ENCODE measurements at places on chromosomes 16 and 17.

GRCh38 chr16:57804111-57804837, 2.0 kb upstream of the KIFC3 start:
- no peak for DNase-seq

DNA sequence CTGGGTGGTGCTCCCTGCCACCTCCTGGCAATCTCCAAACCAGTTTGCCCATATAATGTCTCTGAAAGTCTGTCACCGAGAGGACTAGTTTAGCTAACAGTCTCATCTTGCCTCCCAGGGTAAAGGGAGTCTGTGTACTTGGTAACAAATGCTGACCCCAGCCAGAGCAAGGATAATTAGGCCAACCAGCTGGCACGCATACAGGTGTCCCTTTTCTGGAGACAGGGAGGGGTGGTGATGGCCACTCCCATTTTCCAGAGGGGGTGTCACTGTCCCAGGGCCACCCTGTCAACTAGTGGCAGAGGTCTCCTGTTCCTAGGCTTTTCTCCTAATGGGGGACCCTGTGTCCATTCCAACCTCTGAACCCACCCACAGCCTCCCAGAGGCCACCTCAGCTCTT, 8.1 kb downstream of the FAM83G start:
- no peak for DNase-seq

GRCh38 chr16:4695473-4696171, 2.3 kb downstream of the NUDT16L1 start:
- no peak for DNase-seq

GRCh38 chr16:1559446-1559975, 26.0 kb downstream of the TMEM204 start:
- DNase-seq = no peak

DNA sequence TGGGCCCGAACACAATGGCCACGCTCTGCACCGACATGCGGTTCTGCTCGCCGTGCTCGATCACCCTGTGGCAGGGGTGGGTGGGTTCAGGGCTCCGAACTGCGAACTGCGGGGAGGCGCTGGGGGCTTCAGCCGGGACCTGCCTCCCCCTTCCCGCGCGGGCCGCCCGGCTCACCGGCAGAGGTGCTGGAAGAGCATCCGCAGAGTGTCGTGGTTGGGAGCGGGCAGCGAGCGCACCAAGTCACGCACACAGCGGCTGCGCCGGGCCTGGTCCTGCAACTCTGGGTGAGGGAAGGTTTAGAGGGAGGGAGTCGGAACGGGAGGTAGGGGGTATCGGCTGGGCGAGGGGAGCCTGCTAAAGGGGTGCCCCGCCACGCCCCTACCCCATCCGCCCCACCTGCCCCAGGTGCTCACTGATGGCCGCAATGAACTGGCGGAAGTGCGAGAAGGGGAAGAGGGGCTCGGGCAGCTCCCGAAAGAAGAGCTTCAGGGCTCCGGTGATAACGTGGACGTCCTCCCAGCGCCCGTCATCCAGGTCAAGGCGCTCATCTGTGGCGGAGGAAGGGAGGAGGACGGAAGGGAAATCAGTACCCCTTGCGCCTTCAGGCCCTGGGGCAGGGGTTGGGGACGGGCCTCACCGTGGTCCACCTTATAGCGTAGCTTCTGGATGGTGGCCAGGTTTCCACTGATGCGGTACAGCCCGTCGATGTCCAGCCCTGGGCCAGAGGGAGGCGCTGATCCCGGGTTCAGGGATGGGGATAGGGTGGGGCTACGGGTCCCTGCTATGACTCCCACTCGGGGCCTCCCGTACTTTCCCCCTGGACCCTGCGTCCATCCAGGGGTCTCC, 36.9 kb downstream of the ARHGAP27 start:
- no peak for DNase-seq

DNA sequence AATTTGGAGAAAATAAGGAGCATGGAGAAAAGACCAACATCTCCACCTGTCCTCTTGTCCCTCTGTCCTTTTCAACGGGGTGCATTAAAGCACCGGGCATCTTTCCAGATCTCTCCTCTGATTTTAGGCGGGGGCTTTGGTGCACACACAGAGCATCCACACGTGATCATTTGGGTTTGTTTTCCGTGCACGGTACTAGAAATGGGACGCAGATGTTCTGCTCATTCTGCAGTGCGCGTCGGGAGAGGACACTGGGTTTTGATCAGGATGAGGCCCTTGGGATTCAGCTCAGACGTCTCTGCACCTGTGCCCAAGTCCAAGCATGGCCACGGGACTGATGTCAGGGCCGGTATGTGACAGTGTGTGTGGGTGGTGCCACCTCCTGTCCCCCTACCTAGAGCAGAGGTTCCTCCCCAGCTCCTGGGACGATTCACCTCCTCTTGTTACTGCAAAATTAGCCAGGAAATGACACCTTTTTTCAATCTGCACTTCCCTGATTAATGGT, 31.9 kb downstream of the PDIA2 start:
- no peak for DNase-seq

DNA sequence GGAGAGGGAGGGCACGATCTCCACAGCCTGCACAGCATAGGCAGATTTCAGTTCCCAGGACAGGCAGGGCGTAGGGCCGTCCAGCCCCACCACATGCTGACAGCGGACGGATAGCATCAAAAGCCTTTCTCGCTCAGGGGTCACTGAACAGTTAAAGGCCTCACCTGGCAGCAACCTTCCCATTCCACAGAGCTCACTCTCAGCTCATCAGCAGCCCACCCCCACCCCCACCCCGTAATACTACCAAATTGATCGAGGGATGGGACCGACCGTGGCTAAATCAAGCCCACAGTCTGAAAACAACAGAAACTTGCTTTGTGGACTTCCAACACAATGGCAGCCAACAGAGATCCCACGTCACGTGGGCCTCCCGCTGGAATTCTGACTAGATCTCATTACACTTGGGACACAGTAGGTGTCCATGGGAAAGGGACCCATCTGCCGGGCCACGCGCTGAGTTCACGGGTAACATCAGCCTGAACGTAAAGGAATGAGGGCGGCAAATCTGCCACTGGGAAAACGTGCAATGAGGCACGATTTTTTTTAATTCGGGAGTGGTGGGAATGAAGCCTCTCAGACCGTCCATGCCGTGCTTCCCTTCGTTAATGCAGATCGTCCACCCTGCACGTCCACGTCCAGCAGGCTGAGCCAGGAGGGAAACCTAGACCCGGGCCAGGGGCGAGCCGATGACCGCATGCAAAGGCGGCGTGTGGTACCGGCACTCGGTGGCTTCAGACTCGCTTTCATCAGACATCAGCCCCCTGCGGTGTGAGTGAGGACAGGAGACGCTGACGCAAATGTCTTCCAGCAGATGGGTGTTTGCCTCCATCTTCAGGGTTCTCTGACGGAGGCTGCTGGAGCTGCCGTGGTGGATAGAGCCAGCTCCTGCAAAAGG, 92.1 kb downstream of the TBC1D16 start:
- DNase-seq = no peak

- peak; percentile 83 for DNase-seq
These were observed 21.8 kb downstream of the ITGB3 start for GRCh38 chr17:47275245-47275984.

DNA sequence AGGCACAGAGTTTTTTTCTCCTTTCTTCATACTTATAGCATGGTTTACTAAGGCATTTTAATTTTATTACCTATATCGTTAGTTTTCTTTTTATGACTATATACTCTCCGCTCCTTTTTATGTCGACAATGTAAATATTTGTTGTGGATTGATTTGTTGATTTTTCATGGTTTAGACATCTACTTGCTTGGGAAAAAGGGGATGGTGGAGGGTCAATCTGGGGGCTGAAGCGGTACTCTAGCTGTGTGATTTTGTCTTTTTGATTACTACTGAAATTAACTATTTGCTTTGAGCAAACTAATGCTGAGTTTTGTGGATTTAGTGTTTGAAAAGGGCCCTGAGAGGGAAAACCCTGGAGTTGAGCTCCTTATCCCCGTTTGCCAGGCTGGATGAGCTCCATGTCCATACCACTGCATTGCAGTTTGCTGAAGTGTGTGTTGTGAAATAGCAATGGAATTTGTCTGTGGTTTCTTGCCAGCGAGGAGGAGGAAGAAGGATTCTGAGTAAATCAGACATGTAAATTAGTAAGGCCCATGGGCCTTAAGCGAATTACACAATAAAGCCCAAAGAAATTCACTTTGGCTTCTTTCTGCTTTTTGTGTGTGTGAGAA, 72.0 kb downstream of the FTO start:
- peak; percentile 81 for DNase-seq

DNA sequence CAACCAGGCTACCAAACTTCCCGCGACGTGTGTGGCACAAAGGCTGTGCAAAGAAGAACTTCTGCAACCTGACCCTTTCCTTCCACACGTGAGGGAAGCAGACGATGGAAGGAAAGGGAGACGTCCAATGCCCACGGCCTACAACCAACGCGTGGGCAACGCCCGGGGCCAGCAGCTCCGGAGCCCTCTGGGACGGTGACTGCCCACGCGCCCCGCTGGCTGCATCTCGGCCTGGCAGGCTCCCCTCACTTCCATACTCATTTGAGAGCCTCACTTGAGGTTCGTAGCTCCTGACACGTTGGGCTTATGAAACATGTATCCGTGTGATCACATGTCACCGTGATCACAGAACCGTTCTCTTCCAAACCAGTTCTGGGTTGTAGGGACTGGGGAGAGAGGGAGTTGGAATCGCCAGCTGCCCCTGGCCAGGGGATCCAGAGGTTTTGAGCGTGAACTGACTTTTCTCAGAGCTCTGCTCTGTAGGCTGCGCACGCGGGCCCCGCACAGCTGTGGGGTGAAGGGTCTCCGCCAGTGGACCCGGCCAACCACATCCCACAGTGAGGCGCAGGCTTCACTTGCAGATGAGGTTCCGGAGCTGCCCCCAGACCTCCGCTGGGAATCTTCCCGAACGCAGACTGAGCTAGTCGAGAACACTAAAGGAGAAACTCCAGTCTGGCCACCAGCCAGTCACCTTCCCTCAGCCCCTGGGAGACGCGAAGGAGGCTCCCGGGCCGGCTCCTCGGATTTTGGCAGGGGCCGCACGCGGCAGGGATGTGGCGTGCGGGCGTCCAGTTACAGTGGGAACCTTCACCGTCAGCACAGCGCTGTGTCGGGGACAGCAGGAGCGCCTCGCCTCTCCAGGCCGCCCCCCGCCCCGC, 1.0 kb downstream of the LMF1 start:
- no peak for DNase-seq

GRCh38 chr16:19114359-19115147, 789 bp downstream of the ITPRIPL2 start:
- DNase-seq = no peak

GRCh38 chr17:48547808-48548522, 3.1 kb upstream of the HOXB2 start:
- DNase-seq = no peak

GRCh38 chr17:55286681-55287589, 22.2 kb downstream of the HLF start:
- no peak for DNase-seq
